ENCODE measurements at places on chromosomes 5 and 9.

DNA sequence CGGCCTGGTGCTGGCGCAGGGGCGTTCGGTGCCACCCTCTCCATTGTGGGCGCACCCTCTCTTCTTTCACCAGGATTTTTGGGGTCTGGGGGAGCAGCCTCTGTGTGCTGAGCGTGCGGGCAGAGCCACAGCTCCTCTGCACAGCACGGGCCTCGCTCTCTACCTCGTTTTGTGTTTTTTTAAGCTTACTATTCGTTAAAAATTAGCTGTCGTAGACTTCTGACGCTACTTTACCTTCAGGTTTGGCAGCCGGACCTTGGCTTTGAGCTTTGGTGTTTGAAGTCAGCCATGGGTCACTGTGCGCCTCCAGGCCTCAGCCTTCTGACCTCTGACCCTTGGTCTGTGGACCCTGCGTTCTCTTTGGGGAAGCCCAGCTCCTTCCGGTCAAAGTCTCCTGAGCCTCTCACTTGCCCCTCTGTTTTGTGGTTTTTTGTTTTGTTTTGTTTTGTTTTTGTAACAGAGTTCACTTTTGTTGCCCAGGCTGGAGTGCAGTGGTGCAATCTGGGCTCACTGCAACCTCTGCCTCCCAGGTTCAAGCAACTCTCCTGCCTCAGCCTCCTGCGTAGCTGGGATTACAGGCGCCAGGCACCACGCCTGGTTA is 88.2 kb upstream of the CACNA1B start:
- DNase-seq = no peak

- no peak for DNase-seq
Observed at GRCh38 chr5:6631441-6631840, 1.4 kb downstream of the NSUN2 start.

GRCh38 chr9:30574355-30575151 is 1809.9 kb upstream of the ACO1 start:
- DNase-seq = no peak

DNA sequence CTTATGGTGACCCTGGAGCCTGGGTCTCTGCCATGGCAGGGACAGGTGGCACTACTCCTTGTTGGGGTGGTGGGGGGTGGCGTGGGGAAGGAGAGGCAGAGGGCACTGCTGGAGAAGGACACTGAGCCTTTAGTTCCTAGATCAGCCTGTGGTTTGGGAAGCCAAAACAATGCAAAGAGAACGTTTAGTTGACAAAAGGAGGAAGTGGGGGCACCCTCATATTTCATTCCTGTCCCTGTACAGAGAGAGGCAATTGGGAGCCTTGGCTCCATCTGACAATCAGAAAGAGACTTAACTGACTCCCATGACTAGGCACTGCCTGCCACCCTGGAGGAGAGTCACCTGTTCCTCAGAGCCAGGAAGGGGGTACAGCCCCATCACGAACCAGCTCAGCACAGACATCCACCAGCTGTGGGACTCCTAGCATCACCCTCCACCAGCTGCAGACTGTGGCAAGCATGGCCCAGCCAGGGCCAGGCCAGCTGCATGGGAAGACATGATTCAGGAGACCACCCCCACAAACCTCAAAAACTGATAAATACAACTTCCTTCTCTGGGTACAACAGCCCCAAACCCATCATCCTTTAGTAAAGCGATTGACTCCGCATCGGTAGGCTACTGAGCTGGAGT is 257.5 kb downstream of the HSPA4 start:
- no peak for DNase-seq

- DNase-seq = no peak
Observed at GRCh38 chr9:110152704-110153374, 55.1 kb downstream of the C9orf152 start.

DNA sequence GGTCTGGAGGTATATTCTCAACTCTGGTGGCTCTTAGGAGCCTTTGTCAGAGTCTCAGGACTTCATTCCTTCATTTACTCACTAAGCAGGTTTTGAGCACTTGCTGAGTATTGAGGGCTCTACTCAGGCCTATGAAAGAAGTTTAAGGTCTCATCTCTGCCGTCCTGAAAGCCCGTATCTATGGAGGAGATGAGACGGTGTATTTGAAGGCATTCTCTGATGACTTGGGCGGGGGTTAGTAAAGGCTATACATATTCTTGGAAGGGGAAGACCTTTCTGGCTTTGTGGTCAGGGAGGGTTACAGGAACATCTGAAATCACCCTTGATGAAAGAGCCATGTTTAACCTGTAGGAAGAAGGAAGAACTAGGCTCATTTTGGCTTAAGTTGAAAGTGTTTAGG is 21.9 kb downstream of the RASGRF2 start:
- DNase-seq = no peak

- DNase-seq = no peak
Observed at GRCh38 chr9:117097761-117098160, 317.1 kb downstream of the ASTN2 start.

GRCh38 chr5:79318935-79319614 is 83.1 kb downstream of the JMY start:
- no peak for DNase-seq

DNA sequence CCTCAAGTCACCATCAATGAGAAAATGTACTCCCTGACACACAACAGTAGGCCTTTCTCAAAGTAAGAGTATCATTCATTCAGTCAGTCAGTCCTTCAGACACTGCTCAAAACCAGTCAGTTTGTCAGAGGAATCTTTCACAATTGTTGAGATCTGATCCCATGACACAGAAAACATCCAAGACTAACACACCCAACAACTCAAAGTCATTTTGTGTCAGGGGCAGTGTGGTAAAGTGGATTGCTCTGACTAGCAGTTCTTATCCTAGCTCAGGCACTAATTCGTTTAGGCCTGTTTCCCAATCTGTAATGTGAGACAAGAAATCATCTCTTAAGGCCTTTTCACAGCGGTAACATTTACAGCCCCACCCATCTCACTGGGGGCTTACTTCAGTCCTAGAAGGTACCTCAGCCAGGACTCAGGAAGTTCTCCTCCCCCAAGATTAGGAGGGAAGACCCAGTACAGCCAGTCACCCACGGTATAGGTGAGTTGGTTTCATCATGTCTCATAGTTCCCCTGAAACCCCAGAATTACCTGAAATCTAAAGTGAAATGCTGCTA is 31.9 kb downstream of the SH3TC2 start:
- DNase-seq = no peak

- no peak for DNase-seq
Observed at GRCh38 chr9:108634672-108635462, 220.9 kb downstream of the ACTL7B start.

DNA sequence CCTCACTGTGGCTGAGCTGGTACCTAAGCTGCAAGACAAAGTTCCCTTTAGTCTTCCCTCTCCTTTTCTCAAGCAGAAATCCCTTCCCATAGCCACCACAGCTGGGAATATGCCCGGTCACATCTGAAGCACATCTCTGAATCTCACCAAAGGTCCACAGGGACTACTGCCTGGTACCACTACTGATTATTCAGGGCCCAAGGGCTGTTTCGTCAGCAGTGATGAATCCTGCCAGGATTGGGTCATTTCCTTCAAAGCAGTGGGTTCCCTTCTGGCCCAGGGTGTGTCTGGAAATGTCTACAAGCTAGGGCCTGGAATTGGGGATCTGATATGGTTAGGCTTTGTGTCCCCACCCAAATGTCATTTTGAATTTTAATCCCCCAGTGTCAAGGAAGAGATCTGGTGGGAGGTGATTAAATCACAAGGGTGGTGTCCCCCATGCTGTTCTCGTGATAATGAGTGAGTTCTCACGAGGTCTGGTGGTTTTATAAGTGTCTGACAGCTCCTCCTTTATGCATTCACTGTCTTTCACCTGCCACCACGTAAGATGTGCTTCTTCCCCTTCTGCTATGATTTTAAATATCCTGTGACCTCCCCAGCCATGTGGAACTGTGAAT is 83.2 kb upstream of the FST start:
- no peak for DNase-seq

DNA sequence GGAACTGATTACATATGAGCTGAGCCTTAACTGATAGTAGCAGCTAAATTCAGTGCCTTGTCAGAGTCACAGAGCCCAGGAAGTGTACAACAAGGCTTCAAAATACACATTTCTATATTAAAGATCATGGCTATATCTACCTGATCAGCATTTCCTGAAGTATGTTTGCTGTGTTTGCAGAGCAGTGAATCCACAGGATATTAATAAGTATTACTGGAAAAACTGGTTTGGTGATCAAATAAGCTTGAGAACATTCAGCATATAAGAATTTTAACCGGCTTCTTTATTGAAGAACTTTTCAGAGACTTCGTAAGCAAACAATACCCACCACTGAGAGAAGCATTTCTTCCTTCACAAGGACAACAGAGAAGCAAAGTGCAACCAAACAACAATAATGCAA is 227.0 kb downstream of the ELAVL2 start:
- no peak for DNase-seq

DNA sequence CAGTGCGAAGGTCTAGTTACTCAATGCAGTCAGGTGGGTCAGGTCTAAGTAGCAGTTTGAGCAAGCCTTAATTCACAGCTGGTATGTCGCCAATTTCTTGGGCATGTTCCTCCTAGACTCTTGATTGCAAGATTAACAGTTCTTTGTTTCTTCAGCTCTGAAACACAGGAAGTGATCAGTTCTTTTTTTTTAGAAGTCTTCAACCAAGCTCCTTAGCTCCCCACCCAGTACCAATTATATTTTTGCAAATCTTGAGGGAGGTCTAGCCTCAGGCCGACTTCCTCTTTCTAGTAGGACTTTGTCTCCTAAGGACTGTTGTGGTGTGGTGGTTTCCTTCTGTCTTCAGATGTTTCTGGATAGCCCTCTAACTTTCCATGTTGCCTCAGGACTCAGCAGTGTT is 2054.2 kb downstream of the MAT2B start:
- no peak for DNase-seq

- DNase-seq = no peak
Observed at GRCh38 chr5:4036861-4037260, 441.2 kb downstream of the IRX1 start.

DNA sequence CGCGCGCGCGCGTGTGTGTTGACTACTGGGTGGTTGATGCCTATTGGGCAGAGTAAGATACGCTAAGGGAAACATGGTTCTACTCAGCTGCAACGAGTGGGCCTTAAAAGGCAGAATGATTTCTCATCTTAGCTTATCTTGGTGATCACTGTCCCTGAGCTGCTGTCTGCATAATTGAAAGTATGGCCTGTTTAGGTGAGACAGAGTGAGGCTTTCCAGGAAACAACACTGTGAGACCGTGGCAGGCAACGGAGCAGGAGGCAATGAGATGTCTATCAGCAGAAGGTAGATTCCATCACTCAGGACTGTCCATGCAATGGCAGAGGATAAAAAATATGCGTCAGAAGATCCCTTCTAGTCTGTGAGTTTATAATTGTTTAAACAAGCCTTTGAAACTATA is 277.2 kb downstream of the TRIM32 start:
- no peak for DNase-seq

- DNase-seq = no peak
Observed at GRCh38 chr5:35302544-35302943, 72.3 kb upstream of the PRLR start.

GRCh38 chr9:138023394-138024124 is 146.0 kb downstream of the CACNA1B start:
- no peak for DNase-seq

DNA sequence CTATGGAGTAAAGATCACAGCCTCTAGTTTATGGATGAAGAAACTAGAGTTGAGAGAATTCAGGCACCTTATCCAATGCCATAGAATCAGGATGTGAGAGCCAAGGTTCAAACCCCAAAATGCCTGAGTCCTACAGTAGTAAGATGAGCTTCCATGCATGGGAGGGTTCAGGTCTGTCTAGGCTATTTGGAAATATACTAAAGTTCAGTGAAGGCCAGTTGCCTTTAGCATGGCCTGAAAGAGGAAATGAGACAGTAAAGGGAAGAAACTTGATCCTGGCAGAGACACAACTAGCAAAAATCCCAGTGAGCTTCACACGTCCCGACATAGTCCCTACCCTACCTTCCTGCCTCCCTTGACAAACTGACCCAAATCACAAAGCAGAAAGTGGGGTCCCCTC is 317.0 kb downstream of the RASEF start:
- no peak for DNase-seq

DNA sequence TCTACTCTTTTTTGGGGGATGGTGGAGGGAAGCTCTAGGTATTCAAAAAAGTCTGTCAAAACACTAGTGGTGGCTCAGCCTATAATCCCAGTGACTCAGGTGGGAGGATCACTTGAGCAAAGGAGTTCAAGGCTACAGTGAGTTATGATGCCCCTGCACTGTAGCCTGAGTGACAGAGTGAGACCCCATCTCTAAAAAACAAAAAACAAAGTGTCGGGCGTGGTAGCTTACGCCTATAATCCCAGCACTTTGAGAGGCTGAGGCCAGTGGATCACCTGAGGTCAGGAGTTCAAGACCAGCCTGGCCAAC is 15.8 kb upstream of the SLC35D2 start:
- DNase-seq = no peak

GRCh38 chr5:149045089-149045460 is 17.8 kb downstream of the SH3TC2 start:
- no peak for DNase-seq

DNA sequence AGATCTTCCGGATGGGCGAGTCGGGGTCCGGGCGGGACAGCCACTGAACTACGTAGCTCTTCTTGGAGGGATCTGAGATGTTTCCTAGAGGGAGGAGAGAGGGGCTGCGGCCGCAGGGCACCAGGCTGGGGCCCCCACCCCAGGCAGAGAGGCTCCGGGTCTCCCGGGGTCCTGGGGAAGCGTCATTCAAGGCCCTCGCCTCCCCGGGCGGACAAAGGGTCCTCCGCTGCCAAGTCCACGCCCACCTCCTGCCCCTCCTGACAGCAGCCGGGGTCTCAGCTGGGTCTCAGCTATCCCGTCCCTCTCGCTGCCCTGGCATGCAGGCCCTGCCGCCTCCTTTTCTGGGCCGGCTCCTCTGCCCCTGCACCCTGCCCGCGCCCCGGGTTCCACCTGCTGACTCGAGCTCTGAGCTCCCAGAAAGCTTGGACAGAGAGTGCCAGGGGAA is 61.5 kb downstream of the ZNF354C start:
- DNase-seq = no peak

GRCh38 chr9:14111696-14112095 is 202.2 kb downstream of the NFIB start:
- DNase-seq = no peak

DNA sequence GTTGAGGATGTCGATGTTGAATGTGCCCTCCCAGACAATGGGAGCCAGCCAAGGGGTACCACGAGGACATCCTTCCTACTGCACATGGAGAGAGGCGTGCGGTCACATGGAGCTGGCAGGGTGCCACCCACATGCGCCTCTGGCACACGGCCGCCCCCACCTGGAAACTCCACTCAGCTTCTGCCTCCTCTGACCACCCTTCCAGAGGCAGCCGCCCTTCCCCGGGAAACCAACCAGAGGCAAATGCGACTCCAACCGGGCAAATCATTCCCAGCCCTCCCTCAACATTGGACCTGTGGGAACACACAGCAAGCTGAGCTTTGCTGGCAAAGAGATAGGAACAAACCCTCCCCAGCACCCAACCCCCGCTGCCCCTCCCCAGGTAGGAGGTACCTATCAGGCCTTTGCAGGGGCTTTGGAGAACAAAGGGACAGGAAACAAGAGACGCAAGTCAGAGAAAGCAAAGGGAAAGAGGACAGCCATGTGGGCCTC is 17.5 kb downstream of the ABO start:
- DNase-seq = no peak

- no peak for DNase-seq
Observed at GRCh38 chr5:37045703-37046102, 169.1 kb downstream of the NIPBL start.
